ENCODE measurements at places on chromosomes 6 and 20. TPM values are rescaled to one million over a fixed set of nuclear protein-coding genes. Genes with fewer than 3 reads are reported as not detected.

The BPIFB4 gene
- not detected for total RNA-seq

The LAMP5 gene
- 3.3 TPM for total RNA-seq

DNA sequence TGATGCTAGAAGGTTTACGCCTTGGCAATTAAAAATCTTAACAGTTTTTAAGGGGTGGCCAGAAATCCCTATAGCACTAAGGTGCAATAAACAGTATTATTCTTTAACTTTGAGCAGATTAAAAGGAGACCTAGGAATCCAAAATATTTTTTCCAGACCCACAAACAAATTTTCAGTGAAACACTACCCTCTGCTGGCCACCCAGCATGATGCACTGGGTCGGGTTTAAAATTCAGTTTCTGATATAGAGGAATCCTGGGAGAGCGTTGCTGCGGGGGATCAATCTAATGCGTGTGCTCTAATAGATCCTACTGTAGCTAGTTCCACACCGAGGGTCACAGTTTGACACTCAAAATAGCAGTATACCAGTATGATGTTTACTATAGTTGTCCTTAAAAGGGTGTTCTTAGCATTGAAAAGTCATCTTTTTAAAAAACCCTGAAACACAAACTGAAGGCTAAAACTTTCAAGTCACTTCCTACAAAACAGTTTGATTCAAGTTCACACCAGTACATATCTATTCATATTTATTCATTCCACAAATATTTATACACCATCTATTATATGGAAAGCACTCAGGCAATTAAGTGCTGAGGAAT is 10.2 kb downstream of the UBE3D start:
- peak; percentile 8 for DNase-seq

DNA sequence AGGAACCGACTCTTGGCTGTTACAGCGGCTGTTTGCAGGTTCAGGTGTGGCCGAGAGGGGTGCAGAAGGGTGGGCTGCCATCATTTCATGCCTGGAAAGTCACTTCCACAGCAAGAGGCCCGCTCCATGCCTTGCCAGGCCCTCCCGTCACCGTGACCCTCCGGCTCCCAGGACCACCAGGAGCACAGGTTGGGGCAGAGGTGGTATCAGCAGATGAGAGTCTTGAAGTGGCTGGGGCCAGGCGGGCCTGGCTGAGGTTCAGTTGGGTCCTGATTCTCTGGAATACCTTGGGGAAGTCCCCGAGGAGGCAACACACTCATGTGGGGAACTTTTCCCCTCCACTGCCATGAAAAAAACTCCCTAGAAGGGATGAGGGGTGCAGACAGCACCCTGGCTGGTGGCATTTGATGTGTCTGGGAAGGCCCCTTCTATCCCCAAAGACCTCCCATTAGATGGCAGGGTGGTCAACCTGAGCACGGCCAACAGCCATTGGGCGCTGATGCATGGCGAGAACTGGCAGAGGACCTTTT is 34.2 kb upstream of the IRF4 start:
- DNase-seq: no peak

The OR14J1 gene
- not detected for total RNA-seq

DNA sequence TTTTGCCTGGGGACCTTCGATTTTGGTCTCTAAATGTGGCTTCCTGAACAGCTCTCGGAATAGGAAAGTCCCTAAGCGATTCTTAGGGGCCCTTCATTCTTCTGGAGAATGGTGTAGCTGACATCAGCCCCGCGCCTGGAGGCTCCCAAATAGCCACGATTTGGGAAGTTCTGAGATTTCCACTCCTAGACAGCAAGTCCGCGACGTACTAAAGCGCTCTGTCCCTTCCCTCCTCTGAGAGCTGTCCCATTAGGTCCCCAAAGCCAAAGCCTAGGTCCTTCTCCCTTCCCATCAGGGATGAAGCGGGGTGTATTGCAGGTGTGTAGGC is 756 bp downstream of the MOXD1 start:
- DNase-seq: no peak

DNA sequence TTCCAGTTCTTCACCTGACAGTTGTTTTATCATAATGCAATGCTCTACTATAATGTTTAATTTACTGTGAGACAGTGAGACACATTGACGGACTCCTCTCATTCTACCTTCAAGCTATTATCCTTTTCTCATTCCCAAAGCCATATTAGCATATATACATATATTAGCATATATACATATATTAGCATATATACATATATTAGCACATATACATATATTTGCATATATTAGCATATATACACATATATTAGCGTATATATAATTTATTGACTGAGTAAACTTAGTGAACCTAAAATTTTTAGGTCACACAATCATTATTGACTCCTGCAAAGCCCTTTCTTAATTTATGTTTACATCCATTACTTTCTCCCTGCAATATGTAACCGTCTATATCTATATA is 555.0 kb upstream of the ADGRB3 start:
- no peak for DNase-seq

The ADGB gene
- not detected for total RNA-seq

The CFB gene
- total RNA-seq: 2.2 TPM

The ME1 gene
- total RNA-seq: 16.3 TPM

- DNase-seq: peak; percentile 94
These were observed 31.4 kb upstream of the MARCKS start for GRCh38 chr6:113825781-113826180.

The HS3ST5 gene
- not detected for total RNA-seq

The FBXL4 gene
- 6.1 TPM for total RNA-seq

The TNNC2 gene
- not detected for total RNA-seq

The TAAR8 gene
- not detected for total RNA-seq

GRCh38 chr6:8246403-8246802 is 144.1 kb upstream of the EEF1E1 start:
- no peak for DNase-seq

The DEFB121 gene
- not detected for total RNA-seq

The AGPAT4 gene
- 5.8 TPM for total RNA-seq

DNA sequence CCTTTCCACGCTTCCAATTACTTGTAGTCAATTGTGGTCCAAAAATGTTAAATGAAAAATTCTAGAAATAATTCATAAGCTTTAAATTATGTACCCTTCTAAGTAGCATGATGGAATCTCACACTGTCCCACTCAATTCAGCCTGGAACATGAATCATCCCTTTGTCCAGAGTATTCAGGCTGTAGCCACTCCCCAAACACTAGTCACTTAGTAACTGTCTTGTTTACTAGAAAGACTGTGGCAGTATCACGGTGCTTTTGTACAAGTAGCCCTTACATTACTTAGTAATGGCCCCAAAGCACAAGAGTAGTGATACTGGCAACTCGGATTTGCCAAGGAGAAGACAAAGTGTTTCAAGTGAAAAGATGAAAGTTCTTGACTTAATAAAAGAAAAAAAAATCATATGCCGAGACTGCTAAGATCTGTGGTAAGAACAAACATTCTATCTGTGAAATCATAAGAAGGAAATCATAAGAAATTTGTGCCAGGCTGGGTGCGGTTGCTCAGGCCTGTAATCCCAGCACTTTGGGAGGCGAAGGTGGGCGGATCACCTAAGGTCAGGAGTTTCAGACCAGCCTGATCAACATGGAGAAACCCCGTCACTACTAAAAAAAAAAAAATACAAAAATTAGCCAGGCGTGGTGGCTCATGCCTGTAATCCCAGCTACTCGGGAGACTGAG is 168.5 kb upstream of the SIM1 start:
- peak; percentile 19 for DNase-seq

DNA sequence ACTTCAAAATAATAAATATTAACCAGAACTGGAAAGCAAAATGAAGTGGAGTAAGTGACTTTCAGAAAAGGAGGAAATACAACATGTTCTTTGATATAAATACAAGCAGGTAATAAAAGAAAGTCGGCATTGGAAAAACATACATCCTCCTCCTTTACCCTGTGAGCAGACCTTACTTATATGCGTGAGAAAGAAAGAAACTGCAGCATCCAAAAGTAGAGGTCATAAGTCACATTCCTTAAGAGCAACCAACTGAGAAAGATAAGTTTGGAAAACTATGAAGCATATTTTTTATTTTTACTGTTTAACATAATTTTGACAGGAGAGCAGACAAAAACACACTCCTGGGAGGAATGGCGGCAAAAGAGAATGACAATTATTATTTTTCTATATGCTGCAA is 155.5 kb downstream of the HACE1 start:
- no peak for DNase-seq

DNA sequence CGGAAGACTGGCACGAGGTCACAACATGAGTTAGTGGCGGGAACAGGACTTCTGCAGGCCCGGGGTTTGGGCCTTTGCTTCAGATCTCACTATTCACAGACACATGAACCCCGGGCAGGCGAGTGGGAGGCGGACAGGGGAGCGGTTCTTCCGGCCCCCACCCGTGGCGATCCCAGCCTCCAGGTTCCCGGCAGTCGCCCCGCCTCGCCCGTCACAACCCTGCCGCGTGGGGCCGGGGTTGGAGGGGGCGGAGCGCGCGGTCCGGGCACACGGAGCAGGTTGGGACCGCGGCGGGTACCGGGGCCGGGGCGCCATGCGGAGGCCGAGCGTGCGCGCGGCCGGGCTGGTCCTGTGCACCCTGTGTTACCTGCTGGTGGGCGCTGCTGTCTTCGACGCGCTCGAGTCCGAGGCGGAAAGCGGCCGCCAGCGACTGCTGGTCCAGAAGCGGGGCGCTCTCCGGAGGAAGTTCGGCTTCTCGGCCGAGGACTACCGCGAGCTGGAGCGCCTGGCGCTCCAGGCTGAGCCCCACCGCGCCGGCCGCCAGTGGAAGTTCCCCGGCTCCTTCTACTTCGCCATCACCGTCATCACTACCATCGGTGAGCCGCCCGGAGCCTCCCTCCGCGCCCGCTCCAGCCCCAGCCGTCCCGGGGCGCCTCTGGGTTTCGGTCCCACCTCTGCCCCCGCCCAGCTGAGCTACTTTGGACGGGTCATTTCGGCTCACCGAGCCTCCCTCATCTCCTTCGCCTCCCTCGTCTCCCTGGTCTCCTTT is at the start of gene KCNK15:
TSS of gene KCNK15 (plus strand) at position 268 of the 769 bp plus-strand sequence. CDS start at position 314, 46 bp downstream.
- DNase-seq: peak; percentile 41

GRCh38 chr6:45956663-45957062 is 59.0 kb downstream of the CLIC5 start:
- no peak for DNase-seq

GRCh38 chr20:48275286-48276020 is 490.2 kb upstream of the SULF2 start:
- no peak for DNase-seq

DNA sequence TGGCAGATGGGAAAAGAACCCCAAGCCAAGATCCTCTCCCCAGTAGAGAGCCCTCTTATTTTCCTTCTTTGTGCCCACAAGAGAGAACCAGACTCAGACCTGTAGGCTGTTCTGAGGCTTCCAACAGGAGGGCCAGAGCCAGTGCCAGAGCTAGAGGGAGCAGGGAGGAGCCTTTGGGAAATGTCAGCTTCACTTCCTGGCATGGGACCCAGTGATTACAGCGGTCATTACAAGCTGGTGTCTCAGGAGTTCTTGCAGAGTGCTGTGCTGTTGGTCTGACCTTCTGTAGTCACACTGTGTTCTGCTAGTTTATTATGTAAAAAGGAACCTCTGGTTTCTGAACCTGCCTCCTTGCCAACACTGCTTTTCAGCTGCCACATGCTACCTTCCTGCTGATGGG is 38.9 kb downstream of the STK35 start:
- DNase-seq: peak; percentile 56

DNA sequence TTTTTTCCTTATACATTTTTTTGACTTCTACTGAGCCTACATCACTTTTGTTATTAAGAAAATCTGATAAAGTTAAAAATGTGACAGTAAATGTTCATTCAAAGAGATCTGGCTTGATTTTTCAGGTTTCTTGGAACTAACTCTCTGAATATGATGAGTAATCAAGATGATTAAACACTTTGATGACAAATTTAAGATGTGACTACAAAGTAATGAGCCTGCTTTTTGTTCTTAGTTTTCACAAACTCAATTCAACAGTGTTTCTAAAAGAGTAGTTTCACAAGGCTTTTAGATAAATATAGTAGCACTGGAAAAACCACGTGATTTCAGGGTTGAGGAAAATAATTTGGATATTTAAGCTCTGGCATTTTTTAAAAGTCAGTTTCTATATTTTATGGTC is 37.9 kb upstream of the HDDC2 start:
- DNase-seq: no peak

- DNase-seq: no peak
These were observed 64.2 kb upstream of the TFAP2D start for GRCh38 chr6:50649086-50649485.

The RBM24 gene
- 0.33 TPM for total RNA-seq

DNA sequence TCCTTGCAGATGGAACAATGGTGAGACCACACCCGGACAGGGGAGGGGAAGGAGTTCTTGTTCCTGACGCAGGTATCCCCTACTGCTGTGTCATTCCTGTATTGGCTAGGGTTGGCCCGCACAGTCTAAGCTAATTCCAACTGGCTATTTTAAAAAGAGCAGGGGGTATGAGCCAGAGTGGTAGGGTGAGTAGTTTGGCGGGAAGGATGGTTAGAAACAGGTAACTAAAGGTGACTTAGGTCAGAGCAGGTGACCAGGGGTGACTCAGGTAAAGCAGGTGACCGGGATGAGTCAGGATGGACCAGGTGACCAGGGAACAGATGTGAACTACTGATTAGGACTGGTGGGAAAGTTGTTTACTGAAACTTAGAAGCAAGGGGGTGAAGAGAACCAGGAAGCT is 58.0 kb downstream of the ZNF292 start:
- DNase-seq: no peak

The ZNF292 gene
- total RNA-seq: 19.9 TPM

The AGER gene
- total RNA-seq: 1.4 TPM

The RRBP1 gene
- 83.3 TPM for total RNA-seq

DNA sequence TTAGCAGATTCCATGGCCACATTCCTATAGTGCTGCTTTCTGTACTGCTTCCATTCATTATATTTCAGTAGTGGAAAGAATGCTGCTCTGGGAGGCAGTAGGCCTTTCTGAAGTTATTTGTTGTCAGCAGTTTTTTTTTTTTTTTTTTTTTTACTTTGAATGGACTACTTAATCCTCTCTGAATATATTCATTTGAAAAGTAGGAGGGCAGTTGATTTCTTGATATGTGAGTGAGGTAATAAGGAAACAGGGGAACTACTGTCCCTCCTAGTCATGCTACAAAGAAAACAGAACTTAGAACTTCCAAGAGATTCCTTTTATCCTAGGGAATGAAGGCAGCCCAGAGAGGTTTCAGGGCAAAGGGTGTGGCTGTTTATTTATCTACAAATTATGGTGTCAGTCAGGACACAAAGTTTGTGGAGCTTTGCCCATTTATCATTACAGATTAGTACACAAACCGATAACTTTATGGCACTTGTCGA is 155.9 kb downstream of the JARID2 start:
- DNase-seq: no peak

DNA sequence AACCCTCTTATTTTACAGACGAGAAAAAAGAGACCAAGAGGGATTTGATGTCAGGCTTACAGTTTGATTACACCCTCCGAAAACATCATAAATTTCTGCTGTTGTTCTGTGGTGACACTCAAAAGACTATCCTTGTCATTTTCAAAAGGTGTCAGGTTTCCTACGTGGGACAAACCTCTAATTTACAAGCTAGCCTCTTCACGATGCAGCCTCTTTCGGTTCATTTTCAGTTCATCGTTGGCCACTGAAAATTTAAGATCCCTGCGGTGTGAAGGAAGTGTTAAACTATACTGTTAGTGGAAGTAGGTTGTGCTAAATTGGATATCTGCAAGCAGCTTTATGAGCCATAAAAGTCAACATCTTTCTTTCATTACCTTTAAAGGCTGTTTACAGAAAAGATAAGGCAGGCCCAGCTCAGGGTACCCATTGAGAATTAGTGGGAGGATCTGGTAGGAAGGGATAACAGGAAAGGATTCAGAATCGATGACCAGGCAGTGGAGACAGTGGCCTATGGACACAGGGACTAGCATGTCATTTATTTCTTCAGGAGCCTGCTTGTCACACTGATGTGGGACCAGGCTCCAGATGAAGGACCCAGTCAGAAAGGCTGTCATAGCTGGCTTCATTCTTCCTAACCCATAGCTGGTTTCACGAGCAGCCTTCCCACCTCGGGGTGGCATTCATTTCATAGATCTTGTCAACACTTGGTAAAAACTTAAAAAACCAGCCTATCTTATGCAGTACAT is 329.1 kb upstream of the SOX4 start:
- no peak for DNase-seq

All from MG63 (cell line).